Cortex of kidney (tissue), 1 donor: ENCODE measurements at places on chromosomes 2 and 18.

GRCh38 chr2:86082756-86083155 is 22.9 kb downstream of the POLR1A start:
- no peak for DNase-seq

DNA sequence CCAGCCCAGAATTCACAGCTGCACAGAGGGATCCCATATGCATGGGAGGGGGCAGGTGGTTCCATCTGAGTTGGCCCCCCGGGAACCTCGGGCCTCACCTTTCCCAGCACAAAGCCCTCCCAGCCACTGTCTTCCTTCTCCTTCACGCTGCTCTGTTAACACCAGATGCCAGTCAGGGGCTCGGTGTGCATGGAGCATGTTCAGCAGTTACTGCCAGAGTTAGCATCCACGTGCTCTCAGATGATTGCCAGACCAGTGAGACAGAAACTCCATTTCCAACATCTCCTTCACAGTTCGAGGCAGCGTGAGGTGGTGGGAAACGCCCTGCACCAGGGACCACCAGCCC is 101.0 kb downstream of the PTGR3 start:
- DNase-seq, result no peak

- DNase-seq, result no peak
Observed at GRCh38 chr2:130873700-130874346, 37.1 kb downstream of the ARHGEF4 start.

DNA sequence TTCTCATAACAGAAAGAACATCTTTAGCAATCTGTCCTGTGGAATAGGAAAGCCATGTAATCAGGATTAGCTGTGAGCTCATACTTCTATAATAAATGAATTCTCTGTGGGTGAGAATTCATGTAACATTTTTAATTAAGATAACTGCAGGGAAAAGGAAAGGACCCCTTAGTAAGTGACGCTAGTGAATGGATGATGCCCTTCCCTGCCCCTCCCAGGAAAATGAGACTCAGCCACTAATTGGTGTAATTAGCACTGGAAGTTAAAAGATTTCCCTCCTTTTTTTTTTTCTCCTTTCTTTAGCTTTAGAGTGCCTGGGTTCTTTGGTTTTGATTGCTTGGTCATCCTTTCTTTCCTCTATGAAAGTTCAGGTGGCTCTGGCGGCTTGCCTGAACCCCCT is 90.3 kb downstream of the VWA3B start:
- no peak for DNase-seq

DNA sequence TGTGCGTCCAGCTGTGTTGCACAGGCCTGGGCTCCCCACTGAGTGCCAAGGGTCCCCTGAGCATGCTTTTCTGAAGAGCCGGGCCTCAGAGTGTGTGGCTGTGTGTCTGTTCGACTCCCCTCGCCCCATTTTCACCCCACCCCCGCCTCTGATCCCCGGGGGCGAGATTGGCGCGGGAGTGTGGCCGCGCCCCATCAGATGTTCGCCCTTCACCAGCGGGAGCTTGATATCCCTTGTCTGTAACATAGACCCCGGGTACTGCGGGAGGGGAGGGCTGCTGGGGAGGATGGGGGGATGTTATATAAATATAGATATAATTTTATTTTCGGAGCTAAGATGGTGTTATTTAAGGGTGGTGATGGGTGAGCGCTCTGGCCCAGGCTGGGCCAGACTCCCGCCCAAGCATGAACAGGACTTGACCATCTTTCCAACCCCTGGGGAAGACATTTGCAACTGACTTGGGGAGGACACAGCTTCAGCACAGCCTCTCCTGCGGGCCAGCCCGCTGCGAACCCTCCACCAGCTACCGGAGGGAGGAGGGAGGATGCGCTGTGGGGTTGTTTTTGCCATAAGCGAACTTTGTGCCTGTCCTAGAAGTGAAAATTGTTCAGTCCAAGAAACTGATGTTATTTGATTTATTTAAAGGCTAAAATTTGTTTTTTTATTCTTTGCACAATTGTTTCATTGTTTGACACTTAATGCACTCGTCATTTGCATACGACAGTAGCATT is 1.5 kb downstream of the RHOB start:
- no peak for DNase-seq

DNA sequence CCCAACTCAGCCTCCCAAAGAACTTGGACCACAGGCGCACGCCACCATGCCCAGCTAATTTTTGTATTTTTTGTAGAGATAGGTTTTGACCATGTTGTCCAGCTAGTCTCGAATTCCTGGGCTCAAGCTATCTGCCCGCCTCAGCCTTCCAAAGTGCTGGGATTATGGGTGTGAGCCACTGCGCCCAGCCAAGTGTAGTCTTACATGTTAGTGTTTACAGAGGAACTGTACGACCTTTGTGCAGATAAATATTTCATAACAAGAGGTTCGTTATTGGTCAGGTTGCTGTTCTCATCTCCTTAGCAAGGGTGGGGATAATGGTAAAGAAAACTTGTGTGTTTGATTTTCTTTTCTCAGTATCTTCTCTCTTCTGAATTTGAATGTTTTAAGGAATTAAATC is 46.5 kb downstream of the RALBP1 start:
- DNase-seq, result no peak

DNA sequence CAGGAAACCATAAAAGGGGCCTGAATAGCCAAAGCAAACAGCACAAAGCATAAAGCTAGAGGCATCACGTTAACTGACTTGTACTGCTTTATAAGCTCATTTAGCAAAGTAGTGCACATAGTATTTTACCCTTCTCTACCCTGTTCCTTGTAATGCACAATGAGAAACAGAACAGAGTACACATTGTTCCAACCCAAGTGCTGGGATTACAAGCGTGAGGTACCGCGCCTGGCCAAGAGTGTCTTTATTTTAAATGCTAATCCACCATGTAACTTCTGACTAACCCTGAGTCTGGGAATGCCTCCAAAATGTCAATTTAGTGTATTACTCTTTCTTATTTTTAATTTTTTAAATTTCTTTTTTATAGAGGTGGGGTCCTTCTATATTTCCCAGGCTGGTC is 46.4 kb upstream of the STON1 start:
- DNase-seq, result no peak

DNA sequence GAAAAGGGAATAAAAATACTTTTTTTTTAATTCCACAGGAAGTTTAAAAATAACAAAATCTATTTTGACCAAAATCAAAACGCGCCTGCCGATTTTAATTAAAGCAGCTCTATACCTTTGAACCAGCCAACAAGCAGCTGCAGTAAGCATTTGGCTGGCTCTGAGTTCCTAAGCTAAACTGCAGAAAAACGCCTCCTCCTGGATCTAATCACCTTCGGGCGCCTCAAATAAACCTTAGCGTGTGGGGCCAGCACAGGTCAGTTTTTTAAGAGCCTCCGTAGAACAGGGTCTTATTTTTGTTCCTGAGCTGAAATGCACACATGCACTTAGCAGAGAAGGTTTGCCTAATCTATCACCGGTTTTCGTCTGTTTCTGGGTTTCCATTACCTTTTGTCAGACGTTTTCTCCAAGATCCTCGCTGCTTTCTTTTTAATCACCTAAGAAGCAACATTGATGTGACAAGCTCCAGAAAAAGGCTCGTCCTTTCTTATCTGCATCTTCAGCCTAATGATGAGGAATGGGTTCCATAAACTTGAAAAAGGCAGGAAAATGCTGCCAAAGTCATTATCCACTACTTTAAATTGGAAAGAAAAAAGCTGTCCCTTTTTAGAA is 64.7 kb upstream of the HNRNPA3 start:
- no peak for DNase-seq

DNA sequence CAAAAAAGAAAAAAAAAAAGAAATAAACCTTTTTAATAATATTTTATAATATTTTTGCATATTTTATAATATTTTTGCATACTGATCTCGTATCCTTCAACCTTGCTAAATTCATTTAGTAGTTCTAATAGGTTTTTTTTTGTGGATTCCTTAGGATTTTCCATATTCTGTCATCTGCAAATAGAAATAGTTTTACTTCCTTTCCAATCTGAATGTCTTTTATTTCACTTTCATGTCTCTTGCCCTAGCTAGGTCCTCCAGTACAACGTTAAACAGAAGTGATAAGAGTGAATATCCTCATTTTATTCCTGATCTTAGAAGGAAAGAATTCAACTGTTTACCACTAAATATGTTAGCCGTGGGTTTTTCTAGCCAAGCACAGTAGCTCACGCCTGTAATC is 13.7 kb downstream of the LMAN2L start:
- no peak for DNase-seq

GRCh38 chr2:176960061-176960460 is 252.5 kb upstream of the HNRNPA3 start:
- DNase-seq, result no peak

DNA sequence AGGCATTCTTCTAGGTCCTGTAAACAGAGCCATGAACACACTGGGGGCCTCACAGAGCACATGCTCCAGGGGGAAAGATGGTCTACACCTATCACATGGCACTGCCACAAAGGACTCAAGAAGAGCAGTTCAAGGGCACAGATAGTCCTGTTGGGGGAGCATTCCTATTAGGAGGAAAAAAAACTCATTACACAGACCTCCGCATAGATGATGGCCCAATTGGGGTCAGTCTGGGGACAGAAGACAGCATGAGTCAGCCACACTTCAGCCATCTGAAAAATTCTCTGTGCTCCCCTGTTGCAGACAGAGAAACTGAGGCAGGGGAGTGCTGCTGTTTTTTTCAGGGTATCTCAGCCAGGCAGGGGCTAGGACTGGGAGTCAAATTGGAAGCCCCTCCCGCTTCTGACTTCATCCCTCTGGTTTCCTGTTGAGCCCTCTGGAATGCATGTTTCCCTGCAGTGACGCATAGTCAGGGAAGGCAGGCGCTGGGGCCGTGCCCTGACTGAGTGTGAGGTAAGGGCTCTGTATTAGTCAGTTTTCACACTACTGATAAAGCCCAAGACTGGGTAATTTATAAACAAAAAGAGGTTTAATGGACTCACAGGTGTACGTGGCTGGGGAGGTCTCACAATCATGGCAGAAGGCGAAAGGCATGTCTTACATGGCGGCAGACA is 67.9 kb downstream of the RHOB start:
- no peak for DNase-seq

- DNase-seq, result no peak
Observed at GRCh38 chr2:6516674-6517073, 349.0 kb downstream of the CMPK2 start.

- no peak for DNase-seq
Observed at GRCh38 chr18:5891184-5891853, 4.0 kb downstream of the TMEM200C start.

- no peak for DNase-seq
Observed at GRCh38 chr2:136319237-136319636, 201.3 kb upstream of the CXCR4 start.

DNA sequence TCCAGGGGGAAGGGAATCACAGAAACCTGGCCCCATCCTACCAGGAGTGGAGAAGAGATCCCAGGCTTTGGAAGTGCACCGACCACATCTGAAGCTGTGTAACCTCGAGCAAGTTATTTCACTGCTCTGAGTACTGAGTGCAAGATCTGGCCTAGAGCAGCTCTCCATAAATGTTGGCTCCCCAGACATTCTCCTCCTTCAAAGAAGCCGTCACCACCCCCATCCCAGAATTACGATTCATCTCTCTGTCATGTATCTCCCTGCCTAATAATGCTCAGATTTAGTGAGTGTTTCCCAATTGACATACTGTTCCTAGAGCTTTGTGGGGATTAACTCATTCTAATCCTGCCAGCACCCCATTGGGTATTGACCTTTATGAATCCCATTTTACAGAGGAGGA is 51.7 kb downstream of the TNS1 start:
- no peak for DNase-seq

DNA sequence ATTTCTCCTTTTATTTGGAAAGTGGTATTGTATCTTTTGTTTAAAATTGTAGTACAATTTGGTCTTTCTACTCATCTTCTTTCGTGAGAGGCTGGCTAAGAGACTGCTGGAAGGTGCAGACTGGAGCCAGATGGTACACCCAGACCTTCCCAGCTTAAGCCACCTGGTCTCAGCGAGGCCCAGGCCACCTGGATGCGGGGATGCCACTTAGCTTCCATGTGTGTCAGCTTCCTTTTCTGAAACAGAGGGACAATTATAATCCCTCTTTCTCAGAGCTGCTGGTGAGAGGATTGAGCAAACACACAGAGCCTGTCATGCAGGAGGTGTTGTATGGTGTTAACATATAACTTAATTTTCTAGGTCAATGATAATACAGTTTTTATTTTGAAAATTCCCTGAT is 17.4 kb downstream of the FARP2 start:
- DNase-seq, result no peak

DNA sequence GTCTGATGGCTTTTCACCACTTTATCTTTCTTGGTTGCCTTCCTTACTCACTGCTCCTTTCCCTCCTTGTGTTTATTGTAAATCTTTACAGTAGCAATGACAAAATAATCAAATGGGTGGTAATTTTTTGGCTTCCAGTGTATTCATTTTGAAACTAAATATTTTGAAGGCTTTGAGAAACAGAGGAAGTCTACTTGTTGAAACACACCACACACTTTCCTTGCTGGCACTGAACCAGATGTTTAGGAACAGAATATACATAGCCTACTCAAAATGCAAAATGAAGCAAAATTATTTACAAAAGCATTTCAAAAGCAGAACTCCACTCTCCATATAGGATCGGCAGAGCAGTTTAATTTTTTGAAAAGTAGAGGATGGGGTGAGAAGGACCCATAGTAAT is 189.8 kb downstream of the LTBP1 start:
- no peak for DNase-seq

DNA sequence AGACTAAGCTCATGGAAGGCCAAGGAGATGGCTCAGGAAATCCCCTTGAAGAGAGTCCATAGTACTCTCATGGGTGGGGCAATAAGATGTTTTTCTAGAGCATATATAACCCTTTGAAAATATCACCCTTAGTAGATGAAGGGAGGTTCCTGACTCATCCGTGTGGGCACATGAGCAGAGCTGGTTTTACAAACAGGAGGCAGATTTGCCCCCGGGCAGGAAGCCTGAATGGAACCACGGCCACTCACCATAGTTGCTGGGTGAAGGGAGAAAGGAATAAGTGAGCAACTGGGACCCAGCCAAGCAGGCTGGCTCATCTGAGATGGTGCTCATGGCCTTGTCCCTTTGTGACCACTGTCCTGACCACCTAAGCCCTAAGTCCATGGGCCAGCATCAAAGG is 29.0 kb upstream of the MAPRE3 start:
- no peak for DNase-seq

DNA sequence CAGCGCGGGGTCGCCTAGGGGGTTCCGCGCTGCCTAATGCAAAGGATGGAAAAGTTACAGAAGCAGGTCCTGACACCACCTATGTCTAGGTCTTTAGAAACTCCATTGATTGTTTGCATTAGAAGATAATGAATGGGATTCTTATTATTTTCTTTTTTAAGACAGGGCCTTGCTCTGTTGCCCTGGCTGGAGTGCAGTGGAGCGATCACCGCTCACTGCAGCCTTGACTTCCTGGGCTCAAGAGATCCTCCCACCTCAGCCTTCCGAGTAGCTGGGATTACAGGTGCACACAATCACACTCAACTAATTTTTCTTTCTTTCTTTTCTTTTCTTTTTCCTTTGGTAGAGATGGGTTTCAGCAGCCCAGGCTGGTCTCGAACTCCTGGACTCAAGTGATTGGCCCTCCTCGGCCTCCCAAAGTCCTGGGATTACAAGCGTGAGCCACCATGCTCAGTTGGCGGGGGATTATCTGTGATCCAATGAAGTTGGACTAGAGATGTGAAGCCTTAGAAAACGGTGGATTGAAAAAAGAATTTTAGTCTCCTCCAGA is 761 bp upstream of the IDH1 start:
- DNase-seq, result no peak
